ENCODE measurements at places on chromosomes 7 and 10.

DNA sequence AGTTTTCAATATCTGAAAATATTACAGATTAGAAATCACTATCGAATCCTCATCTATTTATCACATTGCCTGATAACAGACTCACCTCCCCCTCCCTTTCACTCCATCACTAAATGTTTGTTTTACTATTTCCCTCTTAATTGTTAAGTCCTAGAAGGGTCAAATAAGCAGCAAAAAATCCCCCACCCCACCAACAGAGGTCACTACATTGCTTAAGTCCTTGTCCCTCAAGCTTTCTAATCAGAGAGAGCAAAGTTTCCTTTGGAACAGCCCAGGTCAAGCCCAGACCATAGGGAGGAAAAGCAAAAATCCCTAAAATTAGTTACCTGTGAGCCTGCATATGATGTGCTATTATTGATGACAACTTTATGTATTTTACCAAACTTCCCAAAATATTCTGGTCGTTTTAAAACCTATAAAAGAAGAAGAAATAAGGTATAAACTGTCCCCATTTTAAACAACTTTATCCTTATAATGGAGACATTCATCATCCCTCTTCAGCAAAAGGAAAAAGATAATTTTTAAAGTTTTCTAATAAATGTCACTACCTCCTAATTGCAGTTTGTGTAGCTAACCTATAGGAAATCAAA, 95.0 kb downstream of the CNOT4 start:
- DNase-seq, result no peak

DNA sequence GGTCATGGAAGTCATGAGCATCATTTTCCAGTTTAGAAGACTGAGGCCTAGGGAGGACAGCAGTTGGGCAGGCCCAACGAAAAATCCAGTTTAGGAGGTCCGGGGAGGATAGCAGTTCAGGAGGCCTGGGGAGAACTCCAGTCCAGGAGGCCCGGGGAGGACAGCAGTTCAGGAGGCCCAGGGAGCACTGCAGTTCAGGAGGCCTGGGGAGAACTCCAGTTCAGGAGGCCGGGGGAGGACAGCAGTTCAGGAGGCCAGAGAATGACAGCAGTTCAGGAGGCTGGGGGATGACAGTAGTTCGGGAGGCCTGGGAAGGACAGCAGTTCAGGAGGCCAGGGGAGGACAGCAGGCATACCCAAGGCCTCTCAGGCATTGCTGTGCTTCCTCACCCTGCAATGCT, 453.4 kb downstream of the LRMDA start:
- no peak for DNase-seq

GRCh38 chr10:15558136-15558535, 161.6 kb downstream of the ITGA8 start:
- DNase-seq, result no peak

DNA sequence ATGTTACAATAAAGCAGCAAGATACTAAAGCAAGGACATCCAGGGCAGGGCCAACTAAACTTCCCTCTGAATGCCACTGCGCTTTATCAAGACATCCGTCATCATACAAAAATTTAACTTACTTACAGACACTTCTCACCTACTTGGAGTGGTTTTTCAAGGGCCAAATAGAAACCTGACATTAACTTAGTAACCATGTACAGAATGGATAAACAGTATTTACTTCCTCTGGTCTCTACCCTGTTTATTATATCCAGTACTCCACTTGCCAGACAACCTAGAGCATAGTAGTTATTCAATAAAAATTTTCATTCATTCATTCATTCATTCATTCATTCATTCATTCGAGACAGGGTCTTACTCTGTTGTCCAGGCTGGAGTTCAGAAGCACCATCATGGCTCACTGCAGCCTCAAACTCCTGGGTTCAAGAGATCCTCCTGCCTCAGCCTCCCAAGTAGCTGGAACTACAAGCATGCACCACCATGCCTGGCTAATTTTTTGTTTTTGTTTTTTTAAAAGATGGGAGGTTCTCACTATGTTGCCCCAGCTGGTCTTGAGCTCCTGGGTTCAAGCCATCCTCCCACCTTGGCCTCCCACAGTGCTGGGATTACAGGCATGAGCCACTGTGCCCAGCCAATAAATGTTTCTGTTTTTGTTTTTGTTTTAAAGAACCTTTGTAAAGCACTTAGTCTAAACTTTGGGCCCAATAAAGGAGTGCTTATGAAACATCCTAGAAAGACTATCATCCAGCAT, 19.0 kb downstream of the SMURF1 start:
- DNase-seq, result no peak

- DNase-seq, result no peak
Observed at GRCh38 chr7:113812591-113813255, 106.1 kb downstream of the PPP1R3A start.

DNA sequence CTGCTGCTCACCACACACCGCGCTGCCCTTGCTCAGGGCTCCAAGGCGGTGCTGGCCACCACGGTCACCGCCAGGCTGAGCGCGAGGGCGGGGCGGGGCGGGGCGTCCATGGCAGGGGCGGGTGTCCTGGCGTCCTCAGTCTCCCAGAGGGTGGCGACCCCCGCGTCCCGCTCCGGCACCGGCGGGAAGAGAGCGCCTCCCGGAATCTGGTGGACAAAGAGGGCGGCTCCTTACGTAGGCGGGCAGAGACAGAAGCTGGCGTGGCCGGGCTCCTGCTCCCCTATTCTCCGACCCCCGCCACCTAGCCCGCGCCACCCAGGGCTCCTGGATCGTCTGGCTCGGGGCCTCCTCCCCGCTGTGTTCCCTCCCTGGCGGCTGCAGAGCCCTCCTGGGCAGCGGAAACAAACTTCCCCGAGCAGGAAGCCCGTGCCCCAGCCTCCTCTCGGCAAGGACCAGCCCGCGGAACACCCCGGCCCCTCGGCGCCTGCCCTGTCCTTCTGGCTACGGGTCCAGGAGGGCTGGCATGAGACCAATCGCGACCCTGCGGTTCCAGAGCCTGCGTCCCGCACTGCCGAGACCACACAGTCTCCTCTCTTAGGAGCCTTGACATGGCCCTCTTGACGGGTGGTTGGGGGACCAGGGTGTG, 133.8 kb upstream of the ZNF92 start:
- no peak for DNase-seq

- DNase-seq, result no peak
Observed at GRCh38 chr10:119342335-119342734, 135.0 kb downstream of the GRK5 start.

- no peak for DNase-seq
Observed at GRCh38 chr7:111762211-111762610, 199.9 kb upstream of the IMMP2L start.

DNA sequence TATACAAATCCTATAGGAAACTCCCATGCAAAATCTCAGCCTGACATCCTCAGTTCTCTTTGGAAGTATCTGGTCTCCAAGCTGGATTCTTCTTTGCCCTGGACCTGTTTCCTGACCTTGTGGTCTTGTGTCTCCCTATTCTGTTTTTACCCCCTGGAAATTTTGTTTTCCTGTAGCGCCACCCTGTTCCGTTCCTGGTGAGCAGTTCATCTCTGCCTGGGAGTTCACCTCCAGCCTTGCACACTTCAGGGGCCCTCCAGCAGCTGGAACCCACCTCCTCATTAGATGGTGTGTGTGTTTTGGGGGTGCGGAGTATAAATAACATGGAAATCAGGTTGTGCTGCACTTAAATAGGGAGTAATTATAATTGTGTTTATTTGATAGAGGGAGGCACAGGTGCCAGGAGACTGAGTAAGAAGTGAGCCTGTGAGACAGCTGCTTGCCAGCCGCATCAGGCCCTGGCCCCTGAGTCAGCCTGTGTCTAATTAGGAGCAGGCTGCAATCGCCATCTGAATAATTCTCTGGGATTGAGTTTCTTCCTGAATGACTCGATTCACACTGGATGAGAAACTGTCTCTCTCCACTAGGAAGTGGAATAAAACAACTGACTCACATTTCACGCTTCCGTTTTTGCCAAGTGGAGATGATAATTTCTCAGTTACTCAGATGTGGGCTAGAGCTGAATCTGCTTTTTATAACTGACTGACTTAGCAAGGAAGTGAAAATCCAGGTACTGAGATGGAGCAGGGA, 69.4 kb upstream of the HECTD2 start:
- no peak for DNase-seq

DNA sequence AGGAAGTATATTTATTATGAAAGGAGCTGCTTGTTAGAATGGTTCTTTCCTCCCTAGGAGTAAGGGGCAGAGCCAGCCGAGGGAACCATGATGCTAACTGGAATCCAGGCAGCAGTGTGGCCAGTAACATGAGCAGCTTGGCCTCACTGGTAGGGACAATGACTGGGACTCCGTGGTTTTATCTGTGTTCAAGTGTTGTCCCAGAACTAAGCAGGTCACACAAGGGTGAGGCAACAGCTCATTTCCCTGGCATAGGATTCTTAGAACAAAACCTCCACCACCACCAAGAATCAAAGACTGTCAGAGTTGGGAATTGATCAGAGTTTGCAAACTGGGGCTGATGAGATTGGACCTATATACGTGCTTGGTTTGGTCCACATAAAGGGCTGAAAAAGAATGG, 138.9 kb upstream of the COBL start:
- DNase-seq, result no peak

DNA sequence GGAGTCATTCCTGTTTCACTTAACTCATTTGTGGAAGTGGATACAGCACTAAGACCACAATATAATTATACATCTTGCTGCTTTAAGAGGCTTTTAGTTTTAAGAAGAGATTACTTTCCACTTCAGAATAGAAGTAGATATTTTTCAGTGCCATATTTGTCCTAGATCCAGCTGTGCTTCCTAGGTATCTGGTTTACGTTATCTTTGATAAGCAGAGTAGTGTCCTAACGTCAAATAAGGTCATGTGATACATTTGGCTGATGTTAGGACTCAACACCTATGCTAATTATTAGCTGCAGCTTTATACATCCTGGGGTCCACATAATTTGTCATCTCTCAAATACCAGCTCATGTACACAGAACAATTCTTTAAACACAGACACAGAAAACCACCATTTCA, 196.2 kb upstream of the SMIM30 start:
- DNase-seq, result no peak

- no peak for DNase-seq
Observed at GRCh38 chr10:84269773-84270172, 24.9 kb downstream of the RGR start.

- DNase-seq, result no peak
Observed at GRCh38 chr10:113562069-113562468, 9.2 kb downstream of the HABP2 start.

GRCh38 chr10:43407148-43407575, 1.8 kb downstream of the HNRNPF start:
- peak; percentile 36 for DNase-seq

All from activated T-cell treated with anti-CD3 and anti-CD28 coated beads for 24 hours (primary cell).